ENCODE measurements at places on chromosomes 12 and 14. TPM values are rescaled to one million over a fixed set of nuclear protein-coding genes. Genes with fewer than 3 reads are reported as not detected.

The LRTM2 gene
- total RNA-seq = not detected

The CLEC12A gene
- 3.0 TPM for total RNA-seq

- no peaks in the 10 kb centered on the region for H3K36me3 ChIP-seq
- no peak for DNase-seq
These were observed 167.9 kb upstream of the NTF3 start for GRCh38 chr12:5264006-5264405.

The MMP14 gene
- total RNA-seq = 206 TPM

The RNF212B gene
- not detected for total RNA-seq

The OAS1 gene
- total RNA-seq = 25.0 TPM

- H3K27ac ChIP-seq = no peak overlapping the region
- H3K36me3 ChIP-seq = no peaks in the 10 kb centered on the region
- H3K4me3 ChIP-seq = no peak overlapping the region
- DNase-seq = no peak
These were observed 29.2 kb downstream of the GPR135 start for GRCh38 chr14:59435987-59436386.

All from aorta (tissue), 5 donors.